ENCODE measurements at places on chromosomes 4 and X. TPM values are rescaled to one million over a fixed set of nuclear protein-coding genes. Genes with fewer than 3 reads are reported as not detected.

DNA sequence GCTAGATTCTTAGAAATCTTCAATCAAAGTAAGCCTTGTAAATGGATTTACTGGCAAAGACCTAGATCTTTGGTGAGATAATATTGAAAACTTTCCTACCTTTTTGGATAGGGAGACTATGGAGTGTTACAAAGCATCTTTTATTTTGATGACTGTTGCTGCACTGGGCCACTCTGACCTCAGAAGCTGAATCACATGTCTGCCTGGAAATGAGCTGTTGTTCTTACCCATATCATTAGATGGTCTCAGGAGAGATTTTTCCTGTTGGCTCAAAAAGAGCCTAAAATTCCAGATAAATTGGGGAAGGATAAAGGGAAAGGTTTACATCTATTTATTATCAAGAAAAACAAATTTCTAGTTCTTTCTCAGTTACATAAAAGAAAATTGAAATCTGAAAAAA, 127.5 kb upstream of the BMP3 start:
- DNase-seq, result no peak

- no peak for DNase-seq
These were observed 110.3 kb upstream of the ATOH1 start for GRCh38 chr4:93718233-93718632.

DNA sequence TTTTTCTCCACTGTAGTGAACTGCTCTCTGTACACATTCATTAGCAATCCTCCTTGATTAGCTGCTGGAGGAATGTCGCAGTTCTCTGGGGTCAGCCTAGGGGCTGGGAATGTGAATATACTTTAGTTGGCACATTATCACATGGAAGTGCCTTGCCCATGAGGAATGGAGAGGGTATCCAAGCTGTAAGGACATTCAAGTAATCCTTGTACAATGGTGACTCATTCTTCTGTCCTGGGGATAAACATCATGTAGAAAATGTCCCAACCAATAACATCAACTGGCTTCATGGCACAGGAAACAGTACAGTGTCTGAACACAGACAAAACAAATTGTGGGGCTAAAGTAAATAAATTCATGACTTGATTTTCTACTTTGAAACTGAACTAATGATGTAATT, 147.1 kb downstream of the GLRA2 start:
- DNase-seq, result no peak

DNA sequence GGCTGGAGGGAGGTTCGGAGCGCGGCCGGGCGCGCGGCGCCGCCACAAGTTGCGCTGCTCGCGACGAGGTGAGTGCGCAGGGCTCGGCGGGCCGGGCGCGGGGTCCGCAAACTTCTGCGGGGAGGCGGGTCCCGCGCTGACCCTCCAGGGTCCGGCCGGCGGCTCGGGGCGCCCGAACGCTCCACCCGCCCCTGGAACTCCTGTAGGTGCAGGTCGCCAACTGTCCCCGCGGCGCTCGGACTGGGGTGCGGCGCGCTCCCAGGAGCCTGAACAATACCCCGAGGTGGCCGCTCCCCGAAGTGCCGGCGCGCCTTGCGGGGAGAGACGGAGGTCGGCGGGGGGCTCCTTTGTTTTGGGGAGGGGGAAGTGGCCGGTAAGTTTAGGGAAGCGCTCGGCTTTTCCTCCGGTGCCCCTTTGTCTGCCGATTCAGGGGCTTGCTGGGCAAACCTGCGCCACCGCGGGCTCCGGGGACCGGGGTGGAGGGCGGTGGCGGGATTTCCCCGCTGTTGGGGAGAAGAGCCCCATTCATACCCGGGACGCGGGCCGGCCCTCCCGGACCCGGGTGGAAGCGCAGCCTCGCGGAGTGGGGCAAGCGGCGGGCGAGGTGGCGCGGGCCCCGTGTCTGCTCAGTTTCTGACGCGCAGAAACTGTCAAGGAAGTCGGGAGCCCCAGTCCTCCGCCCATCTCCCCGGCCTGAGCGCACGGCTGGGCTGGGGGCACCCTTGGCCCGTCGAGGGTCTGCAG, 694 bp downstream of the TBL1X start:
- peak; percentile 7 for DNase-seq

DNA sequence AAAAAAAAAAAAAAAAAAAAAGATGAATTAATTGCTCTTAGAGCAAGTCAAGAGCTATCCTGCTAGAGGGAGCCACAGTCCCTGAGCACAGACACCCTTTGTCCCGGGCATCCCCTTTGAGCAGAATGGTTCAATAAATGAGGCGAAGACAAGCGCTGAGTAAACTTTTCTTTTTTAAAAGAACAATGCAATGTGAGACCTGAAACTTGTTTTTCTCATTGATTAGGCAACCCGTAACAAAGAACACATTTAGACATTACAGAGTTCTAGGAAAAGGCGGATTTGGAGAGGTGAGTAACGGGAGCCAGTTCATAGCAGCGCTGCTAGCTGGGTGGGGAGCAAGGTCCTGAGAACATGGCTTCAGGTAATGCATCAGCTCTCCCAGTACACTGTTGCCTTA, 46.1 kb downstream of the GRK4 start:
- DNase-seq, result peak; percentile 9

GRCh38 chrX:31508338-31508737, 436.5 kb upstream of the FTHL17 start:
- no peak for DNase-seq

DNA sequence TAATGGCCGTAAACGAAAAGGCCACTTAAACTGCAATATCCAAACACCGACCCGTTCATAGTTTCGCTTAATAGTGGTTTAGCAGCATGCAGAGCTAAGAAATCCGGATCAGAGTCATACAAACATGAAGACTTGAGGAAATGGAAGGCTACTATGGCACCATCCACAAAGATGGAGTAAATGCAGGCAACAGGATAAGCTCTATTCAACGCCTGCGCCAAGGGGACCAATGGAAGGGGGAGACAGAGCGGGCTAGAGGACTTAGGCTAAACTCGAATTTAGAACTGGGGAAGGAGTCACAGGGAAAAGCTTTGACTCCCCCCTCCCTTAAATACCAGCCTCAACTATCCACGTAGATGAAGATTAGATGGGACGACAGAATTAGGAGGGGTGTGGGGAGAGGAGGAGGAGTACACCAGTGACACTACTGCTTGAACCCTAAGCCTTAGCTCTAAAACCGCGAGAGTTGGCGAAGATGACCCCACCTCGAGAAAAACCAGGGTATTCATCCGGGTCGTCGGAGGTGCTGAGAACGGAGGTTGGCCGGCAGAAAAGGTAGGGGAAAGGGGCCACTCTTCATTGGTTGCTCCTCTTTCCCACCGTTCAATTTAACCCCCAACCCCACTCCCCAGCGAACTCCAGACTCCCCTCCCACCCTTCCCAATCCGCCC, 3.5 kb downstream of the HUWE1 start:
- DNase-seq, result no peak

GRCh38 chr4:61425315-61425714, 225.2 kb downstream of the ADGRL3 start:
- no peak for DNase-seq

DNA sequence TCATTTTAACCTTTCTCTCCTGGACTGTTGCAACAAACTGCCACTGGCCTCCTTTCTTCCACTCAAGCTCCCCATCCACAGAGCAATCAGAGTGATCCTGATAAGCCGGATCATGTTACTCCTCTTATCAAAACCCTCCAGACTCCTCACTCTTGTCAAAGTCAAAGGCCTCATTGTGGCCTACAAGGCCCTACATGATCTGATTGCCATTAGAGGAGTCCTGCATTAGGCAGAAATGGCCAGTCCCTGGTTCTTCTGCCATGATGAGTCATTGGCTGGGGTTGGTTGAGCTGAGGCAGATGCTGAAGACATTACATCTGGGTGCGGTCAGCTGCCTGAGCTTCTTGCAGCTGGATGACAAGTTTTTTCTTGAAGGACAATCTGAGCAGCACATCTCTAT, 32.7 kb upstream of the CASK start:
- DNase-seq, result no peak

DNA sequence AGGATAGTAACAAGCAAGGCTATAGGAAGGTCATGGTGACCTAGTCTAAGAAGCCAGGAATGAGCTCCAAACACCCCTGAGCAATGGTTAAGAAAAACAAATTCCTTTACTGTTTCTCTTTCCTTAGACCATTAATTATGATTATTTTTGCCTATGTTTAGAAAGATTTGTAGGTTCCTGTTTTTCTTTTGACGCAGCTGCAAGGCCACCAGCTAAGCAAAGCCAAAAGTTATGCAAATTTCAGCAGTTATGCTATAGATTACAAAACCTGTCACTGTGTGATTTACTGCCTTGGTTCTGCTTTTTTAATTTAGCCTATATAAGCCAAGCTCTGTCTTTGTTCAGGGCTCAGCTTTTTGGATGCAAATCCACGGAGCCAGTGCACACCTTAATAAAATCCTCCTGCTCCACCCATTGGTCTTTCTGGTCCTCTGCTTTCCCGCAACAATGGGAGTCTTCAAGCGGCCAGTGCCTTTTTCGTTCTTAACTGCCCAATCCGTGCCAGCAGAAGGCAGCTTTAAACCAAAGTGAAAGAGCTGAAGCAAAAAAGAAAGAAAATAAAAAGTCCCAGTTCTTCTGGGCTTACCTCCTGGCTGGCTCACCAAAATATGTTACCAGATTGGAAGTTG, 1.4 kb upstream of the CEP135 start:
- no peak for DNase-seq

DNA sequence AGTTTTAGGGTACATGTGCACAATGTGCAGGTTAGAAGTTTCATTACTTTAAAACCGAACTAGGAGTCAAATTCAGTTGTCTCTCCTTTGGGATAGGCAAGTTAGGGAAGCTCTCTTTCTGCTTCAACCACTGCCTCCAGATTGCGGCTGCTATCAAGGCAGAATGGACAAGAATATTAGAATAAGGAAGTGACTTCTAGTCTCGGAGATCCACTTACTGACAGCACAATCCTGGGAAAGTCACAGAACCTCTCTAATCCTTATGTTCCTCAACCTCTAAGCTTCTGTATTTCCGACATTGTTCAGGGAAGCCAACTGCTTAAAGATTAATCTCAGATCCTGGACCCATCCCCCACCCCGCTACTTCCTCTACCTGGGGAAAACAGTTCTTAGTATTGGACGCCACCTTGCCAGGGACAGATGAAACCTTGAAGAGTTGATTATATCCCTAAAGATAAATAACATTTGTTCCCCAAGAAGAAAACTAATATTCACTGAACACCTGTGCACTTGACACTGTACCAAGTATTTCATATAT, 2.1 kb downstream of the NUP62CL start:
- no peak for DNase-seq

- DNase-seq, result peak; percentile 84
These were observed 83.8 kb upstream of the HHIP start for GRCh38 chr4:144562019-144562705.

- DNase-seq, result no peak
These were observed 610.7 kb upstream of the ADGRL3 start for GRCh38 chr4:60589425-60589824.

AFM gene
- total RNA-seq, result not detected

KLHL13 gene
- 0.38 TPM for total RNA-seq

PASD1 gene
- not detected for total RNA-seq

ADH4 gene
- not detected for total RNA-seq

SMIM10 gene
- total RNA-seq, result 1.9 TPM

CYBB gene
- not detected for total RNA-seq

HPSE gene
- total RNA-seq, result 19.7 TPM

TRIM75 gene
- not detected for total RNA-seq

All from dermis microvascular lymphatic vessel endothelial cell (primary cell).